ENCODE measurements at places on chromosomes 1 and 21. TPM values are rescaled to one million over a fixed set of nuclear protein-coding genes. Genes with fewer than 3 reads are reported as not detected.

The MROH7 gene
- total RNA-seq, result 2.1 TPM

The CELA2B gene
- not detected for total RNA-seq

The SAMD13 gene
- 0.47 TPM for total RNA-seq

The ILDR2 gene
- 2.5 TPM for total RNA-seq

The DEPDC1 gene
- 0.87 TPM for total RNA-seq

The PIGR gene
- total RNA-seq, result 126 TPM

The TMCC2 gene
- 0.31 TPM for total RNA-seq

The KIF26B gene
- total RNA-seq, result 0.44 TPM

The SERTAD4 gene
- not detected for total RNA-seq

The SYNC gene
- 0.87 TPM for total RNA-seq

The PIGV gene
- 27.1 TPM for total RNA-seq

The SGIP1 gene
- 1.1 TPM for total RNA-seq

The FOXE3 gene
- total RNA-seq, result not detected

The FAM72C gene
- not detected for total RNA-seq

GRCh38 chr1:207355060-207355459, 33.6 kb downstream of the CD55 start:
- no peak for DNase-seq

- DNase-seq, result no peak
Observed at GRCh38 chr21:34219334-34220060, 144.3 kb upstream of the KCNE2 start.

DNA sequence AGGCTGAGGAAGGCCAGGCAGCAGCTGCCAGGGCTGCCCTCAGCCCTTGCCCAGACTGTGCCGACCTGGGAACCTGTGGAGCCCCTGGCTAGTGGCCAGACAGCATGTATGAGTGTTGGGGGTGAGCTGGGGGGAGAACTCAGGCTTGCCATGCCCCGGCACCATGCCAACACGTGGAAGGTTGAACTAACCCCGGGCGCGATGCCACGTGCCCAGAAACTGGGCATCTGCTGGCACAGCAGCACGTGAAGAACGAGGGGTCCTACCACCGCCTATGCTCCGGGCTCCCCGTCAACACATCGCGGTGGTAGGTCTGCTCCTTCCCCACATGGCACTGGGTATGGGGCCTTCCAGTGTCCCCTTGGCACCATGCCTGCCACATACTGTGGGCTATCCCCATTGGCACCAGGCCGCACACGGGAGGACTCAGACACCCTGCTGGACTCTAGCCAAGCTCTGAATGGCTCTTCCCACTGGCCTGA, 68.7 kb downstream of the CASZ1 start:
- no peak for DNase-seq

- DNase-seq, result no peak
Observed at GRCh38 chr1:95207223-95207935, 26.6 kb upstream of the RWDD3 start.

- no peak for DNase-seq
Observed at GRCh38 chr21:41501919-41502318, 6.0 kb downstream of the TMPRSS2 start.

DNA sequence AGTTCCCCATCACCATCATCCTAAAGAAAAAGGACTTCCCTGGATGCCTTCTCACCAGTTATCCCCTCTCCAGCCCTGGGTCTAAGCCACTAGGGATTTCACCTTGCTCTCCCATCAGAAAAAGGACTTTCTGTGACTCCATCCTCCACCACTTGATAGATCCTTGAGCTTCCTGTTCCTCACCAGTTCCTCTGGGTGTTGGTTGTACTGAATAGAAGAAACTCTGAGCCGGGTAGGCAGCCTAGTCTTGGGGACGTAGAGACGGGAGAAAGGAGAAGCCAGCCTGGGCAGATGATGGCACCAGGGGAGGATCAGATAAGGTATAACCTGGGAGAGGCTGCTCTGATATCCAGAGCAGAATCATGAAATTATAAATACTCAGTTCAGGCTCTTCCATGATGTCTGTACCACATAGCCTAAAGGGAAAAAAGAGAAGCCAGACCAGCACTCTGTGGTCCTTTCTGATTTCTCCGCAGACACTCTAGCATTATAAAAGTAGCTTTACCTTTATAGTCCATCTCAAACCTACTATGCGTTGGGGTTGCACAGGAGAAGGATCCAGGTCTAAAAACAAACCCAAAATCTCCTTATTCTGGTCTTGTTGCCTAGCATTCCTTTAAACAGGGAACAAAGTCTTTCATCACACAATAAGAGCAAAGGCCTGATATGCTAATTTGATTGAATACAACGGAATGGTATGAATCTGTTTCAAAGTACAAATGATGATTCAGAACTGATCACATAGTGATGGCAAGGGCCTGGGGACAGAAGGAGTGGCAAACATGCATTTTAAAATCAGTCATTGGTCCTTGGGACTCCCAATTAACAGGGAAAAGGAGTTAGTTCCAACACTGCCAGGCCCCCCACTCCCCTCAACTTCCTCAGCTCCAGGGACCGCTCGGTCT, 1.2 kb upstream of the CD34 start:
- no peak for DNase-seq

- DNase-seq, result no peak
Observed at GRCh38 chr1:74463333-74463988, 49.0 kb downstream of the LRRC53 start.

DNA sequence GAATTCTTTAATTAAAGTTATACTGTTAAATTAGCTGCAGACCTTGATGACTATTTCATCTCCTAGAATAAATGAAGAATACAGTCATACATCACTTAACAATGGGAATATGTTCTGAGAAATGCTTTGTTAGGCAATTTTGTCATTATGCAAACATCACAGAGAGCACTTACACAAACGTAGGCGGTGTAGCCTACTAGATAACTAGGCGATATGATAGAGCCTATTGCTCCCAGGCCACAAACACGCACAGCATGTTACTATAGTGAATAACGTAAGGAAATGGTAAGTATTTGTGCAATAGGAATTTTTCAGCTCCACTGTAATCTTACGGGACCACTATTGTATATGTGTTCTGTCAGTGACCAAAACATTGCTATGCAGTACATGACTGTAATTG, 37.6 kb upstream of the DESI2 start:
- no peak for DNase-seq

- no peak for DNase-seq
Observed at GRCh38 chr1:96918406-96918805, 196.8 kb downstream of the PTBP2 start.

- DNase-seq, result no peak
Observed at GRCh38 chr1:155681776-155682175, 6.8 kb downstream of the YY1AP1 start.

DNA sequence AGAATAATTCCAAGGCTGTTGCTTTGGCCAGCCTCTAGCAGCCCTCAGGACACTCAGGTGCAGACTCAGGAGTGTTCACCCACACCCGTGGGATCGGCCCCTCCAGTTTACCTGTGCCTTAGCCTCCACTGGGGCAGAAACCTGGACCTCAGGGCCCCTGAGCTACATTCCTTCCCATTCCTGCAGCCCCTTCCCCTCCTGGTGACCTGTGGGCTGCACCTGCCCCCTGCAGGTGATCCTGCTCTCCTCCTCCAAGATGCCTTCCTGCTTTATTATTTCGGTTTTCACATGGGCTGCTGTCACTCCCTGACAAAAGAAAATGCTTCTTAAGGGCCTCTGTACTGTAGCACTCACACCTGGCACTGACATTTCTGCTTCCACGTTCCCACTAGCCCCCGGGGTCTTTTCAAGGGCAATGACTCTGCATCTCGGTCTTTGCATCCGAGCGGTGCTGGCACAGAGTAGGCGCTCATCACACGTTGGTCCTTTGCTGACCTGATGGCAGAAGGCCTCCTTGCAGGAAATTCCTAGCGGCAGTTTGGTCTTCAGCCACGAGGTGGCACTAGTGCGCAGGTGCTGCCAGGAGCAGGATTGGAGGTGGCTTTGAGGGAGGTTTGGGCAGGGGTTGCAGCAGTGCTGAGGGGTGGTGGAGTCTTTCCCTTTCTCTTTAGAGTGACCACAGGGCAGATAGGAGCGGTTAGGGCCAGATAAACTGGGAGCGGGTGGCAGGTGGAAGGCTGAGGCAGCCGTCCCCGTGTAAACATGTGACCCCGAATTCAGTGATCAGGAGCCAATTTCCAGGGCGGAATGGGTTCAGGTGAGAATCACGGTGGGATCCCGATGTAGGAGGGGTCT, 25.3 kb upstream of the ETV3 start:
- DNase-seq, result peak; percentile 61

GRCh38 chr1:154598871-154599635, 8.9 kb downstream of the ADAR start:
- no peak for DNase-seq

DNA sequence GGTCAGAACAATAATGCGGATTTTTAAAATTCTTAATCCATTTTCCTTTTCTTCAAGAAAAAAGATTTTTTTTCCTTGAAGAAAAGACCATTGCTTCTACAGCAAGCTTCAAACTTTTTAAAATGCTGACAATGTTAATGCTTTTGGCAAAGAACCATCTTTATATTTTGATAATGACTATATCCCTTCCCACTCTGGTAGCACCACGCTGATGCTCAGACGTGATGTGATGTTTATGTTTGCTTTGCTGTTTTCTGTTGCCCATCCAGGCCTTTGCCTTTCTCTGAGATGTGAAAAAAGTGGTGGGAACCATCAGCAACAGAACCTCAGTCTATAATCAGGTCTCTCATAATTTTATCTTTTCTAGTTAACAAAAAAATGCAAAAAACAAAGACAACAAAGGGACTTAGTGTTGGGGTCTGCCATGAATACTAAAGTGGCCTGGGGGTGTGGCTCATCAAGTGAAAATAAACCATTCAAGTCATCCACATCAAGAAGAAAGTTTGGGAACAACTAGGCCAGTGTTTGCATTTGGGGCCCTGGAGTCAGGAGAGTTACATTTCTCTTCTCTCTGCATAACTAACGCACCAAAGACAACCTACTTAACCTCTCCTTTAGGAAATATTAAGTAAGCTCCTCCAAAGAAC, 244.6 kb upstream of the DMRTA2 start:
- no peak for DNase-seq

GRCh38 chr1:151372058-151372934, at the start of gene SELENBP1:
Gene SELENBP1 (minus strand): TSS chr1:151372705. CDS start chr1:151372641, 64 bp downstream.
- DNase-seq, result peak; percentile 97

DNA sequence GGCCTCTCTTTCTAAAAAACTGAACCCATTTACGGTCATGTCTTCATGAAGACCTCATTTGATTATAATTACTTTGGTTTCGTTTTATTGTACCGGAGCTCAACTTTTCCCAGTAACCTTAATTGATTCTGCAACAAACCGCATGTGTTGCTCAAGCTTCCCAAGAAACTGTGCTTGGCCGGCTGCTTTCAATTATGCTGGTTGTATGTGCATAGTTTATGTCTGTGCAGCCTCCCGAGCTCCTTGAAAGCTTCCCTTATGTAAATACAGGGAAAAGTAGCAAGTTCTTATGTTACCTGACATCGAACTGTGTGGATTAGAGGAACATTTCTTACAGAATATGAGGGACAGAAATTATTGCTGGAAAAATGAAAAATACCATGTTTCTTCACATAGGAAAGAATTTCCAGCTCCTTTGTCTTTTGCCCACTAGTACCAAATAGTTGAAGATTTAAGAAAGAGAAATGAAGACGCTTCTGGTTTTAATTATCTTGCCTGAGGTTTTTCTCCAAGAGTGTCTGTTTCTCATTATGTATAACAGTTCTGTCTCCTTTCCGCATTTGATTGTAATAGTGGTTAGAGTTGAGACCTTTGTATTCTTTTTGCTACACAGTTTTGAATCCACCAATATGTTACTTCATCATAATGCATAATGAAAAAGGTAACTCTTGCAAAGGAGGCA, 2.1 kb downstream of the VCAM1 start:
- DNase-seq, result peak; percentile 25

- peak; percentile 56 for DNase-seq
Observed at GRCh38 chr1:54888080-54888733, 1.2 kb upstream of the DHCR24 start.

DNA sequence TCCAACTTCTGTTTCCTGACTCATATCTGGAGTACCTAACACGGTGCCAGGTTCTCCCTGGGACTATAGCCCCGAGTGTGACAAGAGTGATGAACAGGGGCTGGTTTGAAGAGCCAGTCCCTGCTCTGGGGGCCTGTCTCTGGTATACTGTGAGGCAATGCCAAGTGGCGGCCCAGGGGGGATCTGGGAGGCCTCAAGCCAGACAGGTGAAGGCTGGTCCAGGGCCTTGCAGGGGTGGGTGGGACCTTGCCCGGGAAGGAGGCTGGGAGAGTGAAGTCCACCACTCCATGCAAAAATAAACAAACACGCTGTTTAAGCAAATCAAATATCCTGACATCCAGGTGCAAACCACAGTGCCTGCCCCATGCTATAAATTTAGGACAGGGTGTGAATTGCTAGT, 6.8 kb upstream of the PLXNA2 start:
- DNase-seq, result peak; percentile 54

DNA sequence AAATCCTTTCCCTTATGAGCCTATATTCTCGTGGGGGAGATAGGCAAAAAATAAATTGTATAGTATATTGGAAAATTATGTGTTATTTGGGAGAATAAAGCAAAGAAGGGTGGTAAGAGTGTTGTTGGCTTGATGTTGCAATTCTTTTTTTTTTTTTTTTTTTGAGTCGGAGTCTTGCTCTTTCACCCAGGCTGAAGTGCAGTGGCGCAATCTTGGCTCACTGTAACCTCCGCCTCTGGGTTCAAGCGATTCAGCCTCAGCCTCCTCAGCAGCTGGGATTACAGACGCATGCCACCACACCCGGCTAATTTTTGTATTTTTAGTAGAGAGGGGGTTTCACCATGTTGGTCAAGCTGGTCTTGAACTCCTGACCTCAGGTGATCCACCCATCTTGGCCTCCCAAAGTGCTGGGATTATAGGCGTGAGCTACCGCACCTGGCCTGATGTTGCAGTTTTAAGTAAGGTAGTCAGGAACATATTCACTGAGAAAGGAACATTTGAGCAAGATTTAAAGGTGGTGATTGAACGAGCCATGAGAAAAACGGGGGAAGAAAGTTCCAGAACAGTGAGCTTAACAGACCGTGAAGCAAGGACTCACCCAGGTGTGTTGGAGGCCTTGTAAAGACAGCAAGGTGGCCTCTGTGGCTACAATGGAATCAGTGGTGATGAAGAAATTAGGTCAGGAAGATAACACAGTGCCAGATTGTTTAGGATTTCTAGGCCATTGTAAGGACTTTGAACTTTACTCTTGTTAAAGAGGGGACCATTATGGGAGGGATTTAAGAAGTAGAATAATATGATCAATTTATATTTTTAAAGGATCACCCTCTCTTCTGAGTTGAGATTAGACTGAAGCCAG, 45.8 kb downstream of the RPRD2 start:
- peak; percentile 50 for DNase-seq

- DNase-seq, result no peak
Observed at GRCh38 chr1:202081992-202082391, 40.7 kb upstream of the GPR37L1 start.

- peak; percentile 14 for DNase-seq
Observed at GRCh38 chr1:107277022-107277421, 136.2 kb downstream of the NTNG1 start.

Data from right lobe of liver (tissue), 6 donors.